ENCODE measurements at places on chromosomes 1 and 21.

- DNase-seq, result no peak
Measured at GRCh38 chr1:59098655-59099054, 198.2 kb upstream of the FGGY start.

DNA sequence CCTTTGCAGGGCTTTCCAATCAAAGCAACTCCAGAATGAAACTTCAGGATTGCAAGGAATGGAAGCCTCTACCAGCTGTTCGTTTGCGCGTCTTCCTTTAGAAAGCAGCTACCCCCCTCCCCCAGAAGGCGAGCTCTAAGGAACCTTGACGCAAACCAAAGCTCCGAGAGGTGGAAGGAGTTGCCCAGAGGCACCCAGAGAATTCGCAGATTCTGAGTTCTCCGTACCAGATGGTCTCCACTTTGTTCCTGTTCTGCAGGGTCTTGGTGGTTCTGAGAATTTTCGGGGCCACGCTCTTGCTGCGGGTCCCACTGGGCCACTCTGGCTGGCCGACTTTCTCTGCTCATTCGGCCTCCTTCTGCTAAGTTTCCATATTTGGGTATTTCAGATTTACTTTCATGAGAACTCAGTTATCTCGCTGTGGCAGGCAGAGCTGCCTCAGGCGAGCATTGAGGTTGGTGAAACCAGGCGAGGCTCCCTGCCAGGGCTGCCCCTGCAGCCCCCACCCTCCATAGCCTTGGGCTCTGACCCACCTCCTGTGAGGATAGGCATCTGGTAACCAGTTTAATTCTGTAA is 801 bp downstream of the TRAF5 start:
- DNase-seq, result peak; percentile 79

DNA sequence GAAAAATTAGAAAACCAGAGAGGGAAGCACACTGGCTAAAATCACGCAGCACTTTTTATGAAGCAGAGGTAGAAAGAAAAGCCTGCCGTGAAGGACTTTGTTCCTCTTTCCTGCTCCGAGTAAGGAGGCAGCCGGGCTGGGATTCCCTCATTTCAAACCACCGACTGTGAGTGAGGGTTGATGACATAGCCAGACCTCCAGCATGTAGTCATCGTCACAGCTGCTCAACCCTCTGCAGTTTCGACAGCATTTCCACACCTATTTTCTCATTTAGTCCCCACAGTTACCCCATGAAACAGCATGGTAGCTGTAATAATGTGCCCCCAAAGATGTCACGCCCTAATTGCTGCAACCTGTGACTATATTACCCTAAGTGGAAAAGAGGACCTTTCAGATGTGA is 35.3 kb downstream of the FCRL5 start:
- no peak for DNase-seq

GRCh38 chr1:65147424-65148177 is 402 bp upstream of the AK4 start:
- DNase-seq, result peak; percentile 14

DNA sequence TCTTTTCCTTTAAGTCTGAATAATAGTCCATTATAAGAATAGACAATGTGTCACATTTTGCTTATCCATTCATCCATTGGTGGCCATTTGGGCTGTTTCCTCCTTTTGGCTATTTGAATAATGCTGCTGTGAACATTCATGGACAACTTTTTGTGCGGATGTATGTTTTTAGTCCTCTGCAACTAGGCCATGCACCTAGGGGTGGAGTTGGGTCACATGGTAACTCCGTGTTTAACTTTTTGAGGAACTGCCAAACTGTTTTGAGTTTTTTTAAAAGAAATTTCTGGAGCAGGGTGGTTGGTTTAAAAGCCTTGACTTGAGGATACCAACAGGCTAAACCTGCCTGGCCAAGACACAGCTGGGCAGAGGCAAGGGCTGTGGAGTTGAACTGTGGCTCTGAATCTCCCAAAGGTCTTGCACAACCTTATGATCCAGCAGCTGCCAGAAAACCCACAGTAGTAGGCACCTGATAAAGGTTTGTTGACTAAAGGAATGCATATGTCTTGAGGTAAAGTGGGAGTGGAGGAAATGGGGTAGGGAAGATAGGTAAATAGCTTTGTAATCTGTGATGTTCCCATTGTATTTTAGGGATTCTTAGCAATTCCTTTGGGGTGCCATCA is 5.6 kb upstream of the RPTN start:
- DNase-seq, result no peak

GRCh38 chr1:205571747-205572146 is 60.1 kb downstream of the ELK4 start:
- DNase-seq, result no peak

GRCh38 chr1:207919523-207920170 is 8.7 kb upstream of the CD34 start:
- no peak for DNase-seq

- DNase-seq, result no peak
Measured at GRCh38 chr21:39094087-39094780, 89.0 kb downstream of the PSMG1 start.

- DNase-seq, result no peak
Measured at GRCh38 chr1:228739826-228740225, 4.5 kb downstream of the RHOU start.

- DNase-seq, result no peak
Measured at GRCh38 chr1:34379911-34380310, 203.2 kb downstream of the C1orf94 start.

DNA sequence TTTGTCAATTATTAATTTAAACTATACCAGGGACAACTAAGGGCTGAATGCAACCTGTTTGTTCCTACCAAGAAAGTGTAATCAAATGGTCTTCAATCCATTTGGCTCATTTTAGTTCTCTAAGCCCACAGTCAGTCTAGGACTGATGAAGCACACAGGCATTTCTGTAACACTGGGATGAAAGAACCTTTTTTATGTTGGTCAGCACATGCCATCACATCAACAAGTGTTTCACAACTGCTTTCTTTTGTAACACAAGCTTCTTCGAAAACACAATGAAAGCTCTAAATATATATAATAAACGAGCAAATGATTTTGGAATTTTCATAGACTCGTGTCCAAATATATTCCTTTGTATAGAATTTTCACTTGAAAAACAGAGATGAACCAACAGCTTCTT is 28.8 kb downstream of the HEATR1 start:
- DNase-seq, result no peak

- DNase-seq, result no peak
Measured at GRCh38 chr1:206709772-206710459, 25.2 kb downstream of the MAPKAPK2 start.

DNA sequence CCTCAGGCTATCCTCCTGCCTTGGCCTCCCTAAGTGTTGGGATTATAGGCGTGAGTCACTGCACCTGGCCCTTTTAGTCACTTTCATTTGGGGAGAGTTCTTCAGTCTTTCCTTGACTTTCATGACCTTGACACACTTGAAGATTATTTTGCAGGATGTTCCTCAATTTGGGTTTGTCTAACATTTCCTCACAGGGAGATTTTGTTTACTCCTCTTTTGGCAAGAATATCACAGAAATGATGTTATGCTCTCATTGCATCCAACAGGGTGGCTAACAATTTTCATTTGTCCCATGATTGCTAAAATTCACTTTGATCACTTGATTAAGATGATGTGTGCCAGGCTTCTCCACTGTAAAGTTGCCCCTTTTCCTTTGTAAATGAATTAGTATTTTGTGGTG is 164.0 kb downstream of the ADSS2 start:
- DNase-seq, result no peak

- DNase-seq, result no peak
Measured at GRCh38 chr1:8200317-8201115, 117.4 kb upstream of the SLC45A1 start.

DNA sequence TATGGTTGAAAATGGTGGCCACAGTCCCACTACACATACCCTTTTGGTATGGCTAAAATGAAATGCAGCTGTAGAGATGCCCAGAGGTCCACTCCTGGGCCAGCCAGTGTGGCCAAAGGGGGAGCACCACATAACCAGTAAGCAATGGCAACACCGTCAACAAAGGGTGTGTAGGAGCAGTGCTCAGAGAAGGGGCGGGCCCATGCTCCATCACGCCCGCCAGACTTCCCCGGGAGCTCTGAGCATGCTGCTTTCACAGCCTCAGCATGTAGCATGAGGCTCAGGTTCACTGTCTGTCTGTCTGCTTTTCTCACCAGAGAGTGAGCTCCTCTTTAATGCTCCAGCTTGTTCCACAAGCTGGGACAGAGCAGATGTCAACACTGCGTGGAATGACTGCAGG is 537.6 kb downstream of the MATN1 start:
- no peak for DNase-seq

GRCh38 chr1:176745945-176746344 is 283.0 kb downstream of the PAPPA2 start:
- DNase-seq, result peak; percentile 5

- no peak for DNase-seq
Measured at GRCh38 chr1:116920211-116920610, 10.5 kb downstream of the PTGFRN start.

GRCh38 chr1:93990010-93990409 is 80.8 kb upstream of the GCLM start:
- no peak for DNase-seq

DNA sequence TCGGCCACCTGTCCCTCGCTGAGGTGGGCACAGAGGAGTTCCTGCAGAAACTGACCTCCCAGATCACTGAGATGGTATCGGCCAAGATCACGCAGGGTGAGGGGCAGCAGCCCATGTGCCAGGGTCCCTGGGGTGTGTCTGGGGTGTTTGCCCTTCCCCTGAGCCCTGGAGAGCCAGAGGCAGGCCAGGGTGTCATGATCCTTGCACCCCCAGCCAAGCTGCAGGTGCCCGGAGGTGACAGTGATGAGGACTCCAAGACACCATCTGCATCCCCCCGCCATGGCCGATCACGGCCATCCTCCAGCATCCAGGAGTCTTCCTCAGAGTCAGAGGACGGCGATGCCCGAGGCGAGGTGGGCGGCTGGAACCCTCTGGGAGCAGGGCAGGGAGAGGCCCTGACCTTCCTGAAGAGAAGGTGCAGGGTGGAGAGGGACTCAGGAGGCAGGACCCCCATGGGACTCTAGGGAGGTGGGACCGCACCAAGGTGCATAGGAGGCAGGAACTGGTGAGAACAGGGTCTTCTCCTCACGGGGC is 69.5 kb downstream of the TRIM11 start:
- DNase-seq, result no peak

Data from NCI-H2081 (cell line).